ENCODE measurements at places on chromosomes 13 and 19.

DNA sequence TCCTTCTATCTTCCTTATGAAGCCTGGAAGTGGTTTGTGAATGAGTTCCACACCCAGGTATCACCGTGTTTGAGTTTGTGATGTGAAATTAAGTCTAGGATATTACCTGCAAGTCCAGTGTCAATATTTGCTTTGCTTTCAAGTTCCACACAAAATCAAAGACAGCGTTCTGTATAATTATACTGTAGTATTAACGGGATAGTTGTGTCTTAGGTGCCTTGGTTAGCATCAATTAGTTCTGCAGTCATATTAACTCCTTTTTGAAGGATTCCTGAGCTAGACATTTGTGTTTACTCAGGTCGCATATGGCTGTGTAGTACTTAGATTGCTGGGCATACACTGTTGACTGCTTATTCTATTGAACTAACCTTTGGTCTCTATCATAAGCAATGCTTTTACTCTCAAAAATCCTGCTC is 54.4 kb downstream of the ERCC5 start:
- H3K27me3 ChIP-seq, result no peaks in the 10 kb centered on the region
- H3K27ac ChIP-seq, result no peak overlapping the region
- H3K4me3 ChIP-seq, result no peak overlapping the region
- no peak for DNase-seq

DNA sequence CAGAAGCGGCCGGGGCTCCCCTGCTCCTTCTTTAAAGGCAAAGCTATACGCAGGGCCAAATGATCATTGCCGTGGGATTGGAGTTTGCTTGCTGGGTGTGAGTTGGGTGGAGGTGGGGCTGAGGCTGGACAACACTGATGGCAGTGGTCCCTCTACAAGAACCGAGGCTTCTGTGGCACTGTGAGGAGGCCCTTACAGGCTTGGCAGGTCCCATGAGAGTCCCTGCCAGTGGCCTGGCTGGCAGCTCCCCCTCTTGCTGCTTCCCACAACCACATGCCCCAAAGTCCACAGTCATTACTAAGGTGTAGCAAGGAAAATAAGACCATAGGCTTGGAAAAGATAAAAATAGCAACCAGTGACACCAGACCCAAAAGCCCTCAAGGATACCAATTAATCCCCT is 98.4 kb downstream of the ANKRD10 start:
- no peak overlapping the region for H3K4me3 ChIP-seq
- no peak overlapping the region for H3K27ac ChIP-seq
- peak; percentile 50 for DNase-seq
- H3K36me3 ChIP-seq, result no peaks in the 10 kb centered on the region

DNA sequence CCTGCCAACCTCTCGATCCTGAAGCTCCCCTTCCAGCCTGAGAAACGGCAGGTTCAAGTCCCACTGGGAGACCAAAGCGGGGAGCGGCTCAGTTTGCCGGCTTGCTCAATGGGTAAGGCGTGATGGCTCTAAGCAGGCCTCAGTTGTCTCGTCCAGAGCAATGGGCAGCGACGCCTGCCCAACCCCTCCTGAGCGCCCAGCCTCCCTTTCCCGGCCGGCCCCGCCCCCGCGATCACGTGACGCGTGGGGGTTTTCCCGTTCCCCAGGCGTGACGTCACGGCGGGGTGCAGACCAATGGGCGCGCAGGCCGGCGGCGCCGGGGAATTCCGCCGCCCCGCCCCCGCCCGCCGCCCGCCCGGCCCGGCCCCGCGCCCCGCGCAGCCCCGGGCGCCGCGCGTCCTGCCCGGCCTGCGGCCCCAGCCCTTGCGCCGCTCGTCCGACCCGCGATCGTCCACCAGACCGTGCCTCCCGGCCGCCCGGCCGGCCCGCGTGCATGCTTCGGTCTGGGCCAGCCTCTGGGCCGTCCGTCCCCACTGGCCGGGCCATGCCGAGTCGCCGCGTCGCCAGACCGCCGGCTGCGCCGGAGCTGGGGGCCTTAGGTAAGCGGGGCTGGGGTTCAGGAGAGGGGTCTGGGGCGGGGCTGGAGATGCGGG is at the start of gene RELB:
TSS of gene RELB (plus strand) at position 378 of the 653 bp plus-strand sequence. CDS start at position 494, 116 bp downstream.
- H3K27me3 ChIP-seq, result no peaks in the 10 kb centered on the region
- H3K36me3 ChIP-seq, result peaks cover 2% of the 10 kb centered on the region
- peak within 1 kb of the TSS; percentile 76 for H3K4me3 ChIP-seq
- peak within 1 kb of the TSS; percentile 92 for H3K27ac ChIP-seq
- H3K4me1 ChIP-seq, result peaks cover 10% of the 10 kb centered on the region

DNA sequence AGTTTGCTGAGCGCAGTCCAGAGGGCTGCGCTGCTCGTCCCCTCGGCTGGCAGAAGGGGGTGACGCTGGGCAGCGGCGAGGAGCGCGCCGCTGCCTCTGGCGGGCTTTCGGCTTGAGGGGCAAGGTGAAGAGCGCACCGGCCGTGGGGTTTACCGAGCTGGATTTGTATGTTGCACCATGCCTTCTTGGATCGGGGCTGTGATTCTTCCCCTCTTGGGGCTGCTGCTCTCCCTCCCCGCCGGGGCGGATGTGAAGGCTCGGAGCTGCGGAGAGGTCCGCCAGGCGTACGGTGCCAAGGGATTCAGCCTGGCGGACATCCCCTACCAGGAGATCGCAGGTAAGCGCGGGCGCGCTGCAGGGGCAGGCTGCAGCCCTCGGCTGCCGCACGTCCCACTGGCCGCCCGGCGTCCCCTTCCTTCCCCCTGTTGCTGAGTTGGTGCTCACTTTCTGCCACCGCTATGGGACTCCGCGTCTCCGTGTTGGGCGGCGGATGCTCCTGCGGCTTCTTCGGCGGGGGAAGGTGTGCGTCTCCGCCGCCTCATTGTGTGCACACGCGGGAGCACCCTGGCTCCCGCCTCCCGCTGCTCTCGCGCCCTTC is 772 bp downstream of the GPC6 start:
- peak overlapping the region; percentile 61 for H3K27ac ChIP-seq
- no peak for DNase-seq
- H3K4me1 ChIP-seq, result peaks cover 5% of the 10 kb centered on the region
- H3K4me3 ChIP-seq, result peak overlapping the region; percentile 60
- H3K27me3 ChIP-seq, result peaks cover 20% of the 10 kb centered on the region
- H3K36me3 ChIP-seq, result no peaks in the 10 kb centered on the region

- H3K36me3 ChIP-seq, result no peaks in the 10 kb centered on the region
- peaks cover 49% of the 10 kb centered on the region for H3K27me3 ChIP-seq
- no peak overlapping the region for H3K27ac ChIP-seq
- no peaks in the 10 kb centered on the region for H3K4me1 ChIP-seq
- DNase-seq, result no peak
- H3K4me3 ChIP-seq, result no peak overlapping the region
Measured at GRCh38 chr13:83878691-83879430, 3.4 kb downstream of the SLITRK1 start.

All from upper lobe of right lung (tissue), 1 donor.